ENCODE measurements at places on chromosomes 12 and 14. TPM values are rescaled to one million over a fixed set of nuclear protein-coding genes. Genes with fewer than 3 reads are reported as not detected.

Gene FAIM2
- 3.6 TPM for polyA plus RNA-seq

Gene RTL1
- not detected for polyA plus RNA-seq

Gene KLRG1
- polyA plus RNA-seq, result 0.43 TPM

Gene MORN3
- 0.39 TPM for polyA plus RNA-seq

Gene AMDHD1
- polyA plus RNA-seq, result 0.09 TPM

Gene KRT83
- 0.07 TPM for polyA plus RNA-seq

Gene NTN4
- 582 TPM for polyA plus RNA-seq

Gene CLEC1B
- polyA plus RNA-seq, result not detected

Gene POTEM
- not detected for polyA plus RNA-seq

Gene IL26
- not detected for polyA plus RNA-seq

Gene HVCN1
- polyA plus RNA-seq, result 2.6 TPM

Gene SPTSSA
- 17.4 TPM for polyA plus RNA-seq

Gene PLEKHH1
- 0.16 TPM for polyA plus RNA-seq

Gene NPFF
- polyA plus RNA-seq, result not detected

Gene TMEM63C
- polyA plus RNA-seq, result not detected

Gene MTERF2
- polyA plus RNA-seq, result 4.3 TPM

Gene SLC38A6
- polyA plus RNA-seq, result 16.8 TPM

Gene GYS2
- not detected for polyA plus RNA-seq

Gene KCNK10
- not detected for polyA plus RNA-seq

Gene KERA
- not detected for polyA plus RNA-seq

Gene COX8C
- polyA plus RNA-seq, result not detected

Gene MEG3
- 191 TPM for polyA plus RNA-seq

Gene PLEKHG7
- polyA plus RNA-seq, result not detected
